ENCODE measurements at places on chromosomes 5 and 9.

DNA sequence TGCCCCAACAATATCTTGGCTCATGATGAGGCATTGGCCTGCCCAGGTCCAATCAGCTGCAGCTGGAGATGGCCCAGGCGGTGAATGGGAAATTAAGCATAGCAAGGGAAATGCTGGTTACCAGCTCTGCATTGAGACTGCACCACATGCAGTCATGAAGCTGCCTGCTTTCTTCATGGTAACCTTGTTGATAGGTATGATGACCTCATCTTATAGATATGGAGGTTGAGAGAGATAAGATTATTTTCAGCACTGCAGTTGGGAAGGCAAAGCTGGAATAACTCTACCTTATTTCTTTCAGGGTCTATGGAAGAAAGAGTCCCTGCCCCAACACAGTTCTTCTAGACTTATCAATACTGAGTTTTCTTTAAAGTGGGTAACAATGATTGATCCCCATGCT is 180.1 kb downstream of the ICE1 start:
- no peak for DNase-seq

DNA sequence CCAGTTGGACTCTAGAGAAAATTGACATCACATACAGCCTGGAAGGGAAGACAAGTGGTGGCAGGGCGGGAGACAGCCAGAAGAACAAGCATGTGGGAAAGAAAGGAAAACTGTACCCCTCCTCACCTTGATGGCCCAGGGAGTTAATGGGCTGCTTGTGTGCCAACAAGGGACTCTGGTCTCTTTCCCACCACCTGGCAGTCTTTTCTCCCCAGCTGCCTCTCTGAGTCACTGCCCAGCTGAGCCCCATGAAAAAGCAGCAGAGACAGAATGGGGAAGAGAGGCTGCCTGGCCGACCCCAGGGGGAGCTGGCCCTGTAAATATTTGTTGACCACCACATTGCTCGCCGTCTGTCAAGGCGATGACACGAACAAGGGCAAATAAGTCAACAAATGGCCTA is 359.4 kb downstream of the ENC1 start:
- DNase-seq, result no peak

DNA sequence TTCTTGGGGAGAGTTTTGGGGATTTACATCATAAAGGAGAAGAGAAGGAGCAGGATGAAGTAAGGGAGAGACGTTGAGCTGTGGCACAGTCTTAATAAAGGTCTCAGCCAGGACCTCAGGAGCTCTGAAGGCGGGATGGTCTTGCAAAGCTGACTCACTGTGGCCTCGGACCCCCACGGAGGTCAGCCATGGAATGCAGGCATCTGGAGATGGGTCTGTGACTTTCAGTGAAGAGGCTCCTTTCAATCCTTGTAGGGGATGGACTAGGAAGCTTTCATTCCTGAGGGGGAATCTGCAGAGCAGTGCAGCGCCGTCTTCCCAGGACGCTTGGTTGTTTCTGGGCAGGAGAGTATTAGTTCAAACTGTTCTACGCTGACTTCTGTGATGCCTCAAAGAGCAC is 65.7 kb upstream of the BASP1 start:
- DNase-seq, result no peak

- DNase-seq, result no peak
These were observed 1243.0 kb upstream of the CDH9 start for GRCh38 chr5:28281351-28281750.

- DNase-seq, result no peak
These were observed 315.4 kb downstream of the CTNND2 start for GRCh38 chr5:11588803-11589202.

DNA sequence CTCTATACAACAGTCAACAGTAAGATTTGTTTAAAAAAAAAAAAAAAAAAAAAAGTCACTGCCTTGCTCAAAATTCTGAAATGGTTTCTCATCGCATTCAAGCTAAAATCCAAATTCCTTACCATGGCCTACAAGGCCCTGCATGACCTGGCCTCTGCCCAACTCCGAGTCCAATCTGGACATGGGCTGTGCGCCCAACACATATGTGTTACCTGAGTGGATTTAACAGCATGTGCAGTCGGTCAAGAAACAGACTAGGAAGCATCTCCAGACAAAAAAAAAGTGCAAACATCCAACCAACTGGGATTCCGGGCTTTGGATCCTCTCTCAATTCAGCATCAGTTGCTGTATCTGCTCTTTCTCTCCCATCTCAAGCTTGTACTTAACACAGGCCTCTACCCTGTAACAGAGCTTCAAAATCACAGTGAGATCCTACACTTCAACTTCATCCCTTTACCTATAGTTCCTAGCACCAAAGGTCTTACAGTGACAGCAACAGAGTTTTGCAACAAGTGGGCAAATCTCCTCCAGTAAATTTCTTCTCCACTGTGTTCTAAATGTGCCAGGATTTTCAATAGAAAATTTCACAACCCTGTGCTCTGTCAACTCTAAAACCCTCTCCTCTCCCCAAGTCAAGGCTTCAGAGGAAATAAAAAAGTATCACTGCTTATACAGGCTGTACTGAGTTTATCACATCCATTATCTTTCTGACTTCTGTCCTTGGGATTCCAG is 19.6 kb downstream of the ZNF608 start:
- no peak for DNase-seq

GRCh38 chr5:177300951-177301350 is 2.6 kb downstream of the RAB24 start:
- DNase-seq, result no peak

DNA sequence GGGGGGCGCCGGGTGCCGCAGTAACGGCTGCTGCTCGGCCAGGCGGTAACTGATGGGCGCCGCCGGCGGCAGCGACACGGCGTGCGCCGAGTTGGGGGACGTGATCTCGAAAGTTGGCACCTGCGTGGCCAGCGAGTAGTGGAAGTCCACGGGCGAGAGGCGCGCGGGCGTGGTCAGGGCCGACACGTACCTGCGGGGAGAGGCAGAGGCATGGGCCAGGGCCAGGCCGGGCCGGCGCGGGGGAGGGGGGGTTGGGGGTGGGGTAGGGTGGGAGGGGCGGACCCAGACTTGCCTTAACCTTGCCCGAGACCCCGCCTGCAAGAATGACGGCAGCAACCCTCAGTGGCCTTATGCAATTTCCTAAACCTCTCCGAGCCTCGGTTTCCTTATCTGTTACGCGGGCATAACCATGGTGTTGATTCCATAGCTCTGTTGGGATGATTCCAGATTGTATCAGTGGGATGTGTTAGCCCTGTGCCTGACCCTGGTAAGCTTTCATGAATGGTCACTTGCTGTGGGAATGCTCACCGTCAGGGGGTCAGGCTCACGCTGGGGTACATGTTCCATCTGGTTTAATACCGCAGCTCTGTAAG is 53.0 kb downstream of the PSD2 start:
- peak; percentile 31 for DNase-seq

DNA sequence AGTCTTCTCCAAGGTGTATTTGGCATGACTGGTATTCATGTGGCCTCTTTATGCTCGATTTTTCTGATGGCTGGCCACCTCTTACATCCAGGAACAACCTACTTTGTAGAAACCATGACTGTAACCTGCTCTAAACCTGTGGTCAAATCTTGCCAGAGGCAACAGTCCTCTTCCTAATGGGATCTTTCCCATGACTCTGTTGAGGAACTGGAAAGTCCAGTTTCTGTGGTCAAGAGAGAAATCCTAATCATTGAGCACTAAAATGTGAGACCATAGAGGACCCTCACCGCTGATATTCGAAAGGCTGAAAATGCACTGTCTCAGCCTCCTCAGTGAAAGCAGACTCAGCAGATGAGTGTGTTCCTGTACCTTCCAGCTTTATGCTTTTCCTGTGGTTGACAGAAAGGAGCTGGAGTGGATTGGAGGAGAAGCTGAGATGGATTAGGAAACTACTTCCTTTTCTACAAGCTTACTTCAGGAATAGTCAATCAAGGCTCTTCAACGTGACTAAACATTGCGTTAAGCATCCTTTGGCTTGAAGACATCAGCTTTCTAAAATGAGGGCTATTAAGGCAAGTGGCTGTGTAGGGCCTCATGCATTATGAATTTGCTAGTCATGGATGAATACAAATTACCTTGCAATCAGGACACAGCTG is 69.7 kb upstream of the DAPK1 start:
- no peak for DNase-seq

DNA sequence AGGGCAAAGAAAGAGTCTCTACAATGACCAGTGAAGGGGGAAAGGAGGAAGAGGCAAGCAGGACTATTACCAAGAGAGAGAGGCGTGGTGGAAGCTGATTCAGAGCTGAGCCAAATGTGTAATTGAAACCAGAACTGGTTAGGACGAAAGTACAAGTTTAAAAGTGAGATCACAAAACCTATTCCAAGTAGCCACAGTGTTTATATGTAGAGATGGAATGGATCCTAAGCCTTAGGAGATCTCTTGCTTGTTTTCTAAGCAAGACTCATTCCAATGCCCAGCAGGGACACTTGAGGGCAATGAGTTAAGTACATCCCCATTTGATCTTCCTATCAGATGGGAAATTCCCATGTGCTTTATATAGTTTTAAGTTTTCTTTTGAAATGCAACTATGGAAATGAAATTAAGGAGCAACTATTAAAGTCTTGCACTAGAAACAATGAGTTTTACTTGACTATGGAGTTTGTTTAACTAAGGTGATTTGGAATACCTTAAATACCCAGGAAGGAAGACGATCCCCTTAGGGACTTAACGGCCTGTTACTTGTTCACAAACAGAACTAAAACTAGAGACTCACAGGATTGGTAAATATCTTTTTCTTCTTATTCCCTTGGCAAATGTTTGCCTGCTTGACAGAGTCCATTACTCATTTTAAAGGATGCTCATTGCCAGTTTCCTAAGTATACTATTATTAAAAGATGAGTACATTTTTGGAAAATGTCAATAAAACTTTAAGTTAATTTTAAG is 51.1 kb upstream of the SNX2 start:
- no peak for DNase-seq

- DNase-seq, result no peak
These were observed 35.0 kb upstream of the LIFR start for GRCh38 chr5:38591523-38591849.

- DNase-seq, result no peak
These were observed 444.6 kb downstream of the ZNF608 start for GRCh38 chr5:124301850-124302249.

GRCh38 chr9:117718085-117718484 is 13.9 kb downstream of the TLR4 start:
- no peak for DNase-seq

DNA sequence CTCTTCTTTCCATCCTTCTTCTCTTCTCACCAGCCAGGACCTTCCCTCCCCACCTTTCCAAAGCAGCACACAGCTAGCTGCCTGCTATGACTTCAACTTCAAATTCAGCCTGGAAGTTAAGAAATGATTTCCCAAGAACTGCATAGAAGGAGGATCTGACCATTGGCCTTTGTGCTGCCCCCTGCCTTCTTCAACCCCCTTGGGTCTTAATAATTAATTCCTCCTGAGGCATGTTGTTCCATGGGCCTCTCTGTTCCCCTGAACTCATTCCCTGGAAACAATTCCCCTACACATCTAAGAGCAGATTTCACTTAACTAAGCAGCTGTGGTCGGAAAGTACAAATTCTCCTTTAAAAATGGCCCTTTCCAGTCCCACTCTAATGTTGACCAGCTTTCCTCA is 62.4 kb downstream of the ADAMTS12 start:
- no peak for DNase-seq

DNA sequence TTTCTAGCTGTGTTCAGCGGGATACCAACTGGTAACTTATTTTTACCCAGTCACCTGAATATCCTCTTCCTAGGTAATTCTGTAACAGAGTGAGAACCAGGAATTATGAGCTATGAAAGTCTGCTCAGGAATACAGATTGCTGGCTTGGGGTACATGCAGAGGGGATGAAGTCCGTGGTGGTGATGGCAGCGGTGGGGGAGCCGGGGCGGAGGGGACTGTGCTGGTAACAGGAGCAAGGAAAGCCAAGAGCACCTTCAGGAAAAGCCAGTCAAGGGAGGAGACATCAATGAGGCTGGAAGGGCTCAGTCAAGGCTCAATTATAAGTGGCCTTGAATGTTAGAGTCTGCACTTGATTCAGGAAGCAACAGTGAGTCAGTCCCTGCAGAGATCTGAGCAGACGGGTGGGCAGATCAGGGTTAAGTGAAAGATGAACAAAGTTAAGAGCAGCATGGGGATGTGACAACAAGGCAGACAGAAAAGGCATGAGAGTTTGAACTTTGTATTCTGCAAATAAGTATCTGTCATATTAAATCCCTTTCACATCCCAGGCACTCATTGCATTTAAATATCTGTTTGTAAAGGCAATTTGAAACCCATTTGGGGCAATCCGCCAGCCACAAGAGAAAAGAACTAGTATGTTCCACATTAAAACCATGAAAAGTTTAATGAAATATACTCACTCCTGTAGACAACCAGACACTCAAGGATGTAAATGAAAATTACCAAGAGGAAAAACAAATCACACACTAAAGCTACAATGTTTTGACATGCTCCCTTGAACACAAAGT is 101.2 kb downstream of the TTC39B start:
- DNase-seq, result peak; percentile 20

Measured in adrenal gland (tissue), 19 donors.